WERI-Rb-1 (cell line): ENCODE measurements at places on chromosomes 4 and X.

GRCh38 chr4:57777876-57778275, 667.7 kb upstream of the IGFBP7 start:
- DNase-seq: no peak

DNA sequence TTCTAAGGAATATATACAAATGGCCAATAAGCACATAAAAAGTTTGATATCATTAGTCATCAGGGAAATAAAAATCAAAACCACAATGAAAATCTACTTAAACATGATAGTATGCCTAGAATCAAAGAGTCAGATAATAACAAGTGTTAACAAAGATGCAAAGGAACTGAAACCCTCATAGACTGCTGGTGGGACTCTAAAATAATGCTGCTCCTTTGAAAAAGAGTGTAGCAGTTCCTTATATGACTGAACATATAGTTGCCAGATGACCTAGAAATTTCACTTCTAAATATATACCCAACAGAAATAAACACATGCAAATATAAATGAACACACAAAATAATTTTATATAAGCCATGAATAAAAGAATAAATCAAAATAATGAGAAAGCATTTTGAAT, 205.1 kb upstream of the CTSO start:
- no peak for DNase-seq

GRCh38 chrX:74220277-74220676, 83.7 kb upstream of the ZCCHC13 start:
- DNase-seq: no peak

DNA sequence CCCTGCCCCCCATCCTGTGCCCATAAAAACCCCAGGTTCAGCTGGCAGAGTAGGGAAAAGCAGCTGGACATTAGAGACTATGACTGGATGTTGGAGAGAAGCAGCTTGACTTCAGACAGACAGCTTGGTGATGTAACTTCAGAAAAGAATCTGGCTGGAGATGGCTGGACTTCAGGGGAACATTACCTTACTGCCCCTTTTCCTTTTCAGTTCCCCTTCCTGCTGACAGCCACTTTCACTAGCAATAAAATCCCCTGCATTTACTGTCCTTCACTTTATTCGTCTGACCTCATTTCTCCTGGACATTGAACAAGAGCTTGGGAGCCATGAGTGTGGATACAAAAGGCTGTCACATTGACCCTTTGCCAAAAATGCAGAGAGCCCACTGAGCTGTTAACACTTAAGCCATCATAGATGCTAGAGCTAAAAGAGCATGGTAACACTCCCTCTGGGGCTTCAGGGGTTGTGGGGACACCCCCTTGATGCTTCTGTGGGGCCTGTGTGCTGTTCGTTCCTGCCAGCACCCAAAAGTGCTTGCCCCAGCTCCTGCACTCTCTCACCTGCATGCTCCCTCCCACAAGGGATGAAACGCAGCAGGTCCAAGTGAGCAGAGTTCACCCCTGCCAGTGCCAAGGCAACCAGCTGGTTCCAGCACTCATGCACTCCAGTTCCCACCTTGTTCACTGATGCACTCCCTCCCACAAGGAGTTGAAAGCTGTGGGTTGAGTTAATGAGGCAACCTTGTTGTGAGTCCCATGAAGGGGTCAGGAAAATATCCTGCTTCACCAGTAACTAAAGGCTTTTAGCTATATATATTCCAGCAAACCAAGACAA, 263.8 kb upstream of the NDST3 start:
- DNase-seq: no peak

DNA sequence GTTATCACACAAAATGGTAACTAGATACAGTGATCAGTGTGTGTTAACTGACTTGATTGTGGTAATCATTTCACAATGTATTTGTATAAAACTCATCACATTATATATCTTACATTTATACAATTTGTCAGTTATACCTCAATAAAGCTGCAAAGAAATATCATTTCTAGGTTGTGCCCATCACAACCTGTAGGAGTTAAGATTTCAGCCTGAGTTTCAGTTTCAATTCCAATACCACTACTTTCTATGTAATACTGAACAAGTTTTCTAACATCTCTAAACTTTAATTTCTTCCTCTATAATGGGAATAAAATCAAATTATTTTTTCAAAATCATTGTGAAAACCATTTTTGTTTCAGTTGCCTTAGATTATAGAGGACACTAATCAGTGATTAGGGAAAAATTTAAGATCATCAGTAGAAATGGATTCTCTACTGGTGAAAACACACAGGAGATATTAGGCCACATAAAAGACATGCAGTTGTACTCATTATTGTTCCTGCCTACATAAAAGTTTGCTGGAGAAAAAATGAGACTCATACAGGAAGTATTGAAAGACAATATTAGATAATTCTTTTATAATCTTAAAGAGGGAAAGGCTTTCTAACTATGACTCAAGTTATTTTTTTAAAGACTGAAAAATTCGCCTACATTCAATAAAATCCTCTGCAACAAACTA, 18.4 kb upstream of the TBC1D1 start:
- DNase-seq: no peak

DNA sequence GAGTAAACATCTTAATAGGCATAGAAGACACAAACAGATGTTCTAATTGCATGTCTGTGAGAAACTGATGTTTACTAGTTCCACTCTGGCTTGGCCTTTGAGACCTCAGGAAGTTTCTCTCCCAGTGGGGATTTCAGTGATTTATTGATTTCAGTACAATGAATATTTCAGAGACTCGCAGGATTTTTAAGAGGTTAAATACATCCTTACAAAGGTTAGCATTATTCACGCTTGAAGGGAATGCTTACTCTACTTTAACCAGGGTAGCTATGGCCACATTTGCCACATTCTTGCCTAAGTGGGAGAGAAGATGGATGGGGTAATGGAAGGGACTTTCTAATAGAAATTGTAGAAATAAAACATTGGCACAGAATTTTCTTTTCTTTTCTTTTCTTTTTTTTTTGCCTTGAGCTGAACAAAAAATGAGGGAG, 480.1 kb downstream of the SPRY1 start:
- no peak for DNase-seq

GRCh38 chrX:119539872-119540271, 25.3 kb downstream of the STEEP1 start:
- DNase-seq: no peak

- no peak for DNase-seq
Observed at GRCh38 chr4:16034010-16034748, 49.6 kb downstream of the PROM1 start.

DNA sequence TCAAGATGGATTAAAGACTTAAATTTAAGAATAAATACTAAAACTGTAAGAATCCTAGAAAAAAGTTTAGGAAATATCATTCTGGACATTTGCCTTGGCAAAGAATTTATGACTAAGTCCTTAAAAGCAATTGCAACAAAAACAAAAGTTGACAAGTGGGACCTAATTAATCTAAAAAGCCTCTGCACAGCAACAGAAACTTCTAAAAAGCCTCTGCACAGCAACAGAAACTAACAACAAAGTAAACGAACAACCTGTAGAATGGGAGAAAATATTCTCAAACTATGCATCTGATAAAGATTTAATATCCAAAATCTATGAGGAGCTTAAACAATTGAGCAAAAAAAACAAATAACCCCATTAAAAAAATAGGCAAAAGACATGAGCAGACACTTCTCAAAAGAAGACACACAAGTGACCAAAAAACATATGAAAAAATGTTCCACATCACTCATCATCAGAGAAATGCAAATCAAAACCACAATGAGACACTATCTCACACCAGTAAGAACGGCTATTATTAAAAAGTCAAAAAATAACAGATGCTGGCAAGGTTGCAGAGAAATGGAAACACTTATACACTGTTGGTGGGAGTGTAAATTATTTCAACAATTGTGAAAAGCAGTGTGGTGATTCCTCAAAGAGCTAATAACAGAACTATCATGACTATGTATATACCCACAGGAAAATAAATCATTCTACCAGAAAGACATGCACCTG, 5.5 kb upstream of the OPRPN start:
- DNase-seq: no peak

GRCh38 chrX:41026702-41027078, 58.6 kb upstream of the USP9X start:
- DNase-seq: no peak

DNA sequence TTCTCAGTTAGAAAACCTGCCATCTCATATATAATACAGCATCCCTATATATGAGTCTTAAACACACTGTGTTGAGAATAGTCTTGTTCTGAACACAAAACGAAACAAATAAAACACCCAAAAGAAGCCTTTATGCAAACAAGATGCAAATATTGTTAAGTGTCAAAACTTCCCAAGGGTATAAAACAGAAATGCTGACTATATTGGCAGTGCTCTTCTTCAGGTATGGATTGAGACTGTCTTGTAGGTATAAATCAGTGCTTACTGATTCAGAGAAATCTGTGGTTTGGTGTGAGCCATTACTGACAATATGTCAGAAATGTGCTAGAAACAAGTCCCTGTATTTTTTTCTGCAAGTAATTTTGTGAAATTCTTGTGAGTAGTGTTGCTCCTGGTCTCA, 82.8 kb upstream of the CTSO start:
- DNase-seq: no peak

- no peak for DNase-seq
Observed at GRCh38 chr4:180947425-180947824, 1295.8 kb upstream of the TENM3 start.

GRCh38 chrX:16267431-16267830, 100.2 kb downstream of the MAGEB17 start:
- no peak for DNase-seq

- no peak for DNase-seq
Observed at GRCh38 chr4:47566969-47567368, 81.9 kb downstream of the ATP10D start.

DNA sequence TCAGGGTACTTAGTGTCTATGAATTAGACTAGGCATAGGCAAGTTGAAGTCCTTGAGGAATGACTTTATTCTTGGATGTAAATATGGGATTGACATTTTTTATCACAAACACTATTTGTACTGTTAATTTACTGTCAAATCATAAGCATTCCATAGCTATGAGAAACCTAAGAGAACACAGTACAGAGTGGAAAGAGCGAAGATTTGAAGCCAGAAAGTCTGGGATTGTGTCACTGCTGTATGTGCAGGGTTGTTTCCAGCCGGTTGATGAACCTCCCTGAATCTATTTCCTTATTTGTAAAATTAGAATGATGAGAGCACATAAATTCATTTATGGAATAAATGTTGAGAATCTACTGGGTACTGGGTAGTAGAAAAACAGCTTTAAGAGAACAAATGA, 14.4 kb upstream of the KLHL5 start:
- DNase-seq: no peak

GRCh38 chr4:181991369-181992108, 251.7 kb upstream of the TENM3 start:
- DNase-seq: no peak

DNA sequence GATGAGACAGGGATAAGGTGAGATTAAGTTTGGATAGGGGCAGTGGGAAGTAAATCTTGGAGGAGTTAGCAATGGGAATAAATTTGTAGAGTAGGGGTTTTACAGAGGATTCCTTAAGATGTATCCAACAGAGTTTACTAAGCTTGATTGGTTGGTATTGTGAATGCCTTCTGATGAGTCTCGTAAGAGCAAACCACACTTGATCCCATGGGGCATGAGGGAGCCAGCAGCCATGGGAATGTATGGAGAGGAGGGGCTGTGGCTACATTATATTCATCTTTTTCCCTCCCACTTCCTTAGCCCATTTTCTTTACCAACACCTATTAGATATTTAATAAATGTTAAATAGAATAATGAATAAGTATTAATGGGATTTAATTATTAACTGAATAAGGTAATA, 126.6 kb upstream of the NDST3 start:
- no peak for DNase-seq

DNA sequence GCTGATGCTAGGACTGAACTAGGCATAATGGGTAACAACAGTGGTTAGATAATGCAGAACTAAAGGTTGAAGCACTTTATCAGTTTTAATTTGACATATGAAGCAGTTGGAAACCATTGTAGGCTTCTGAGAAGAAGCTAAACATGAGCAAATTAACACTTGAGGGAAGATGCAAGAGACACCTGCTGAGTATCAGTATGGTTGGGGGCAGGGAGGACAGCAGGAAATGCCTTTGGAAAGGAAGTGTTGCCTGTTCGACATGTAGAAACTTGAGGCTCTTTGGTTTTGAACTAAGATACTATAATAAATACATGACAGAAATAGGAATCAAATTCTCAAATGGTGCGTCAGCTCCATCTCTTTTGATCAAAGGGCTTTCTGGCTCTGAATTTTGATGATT, 115.6 kb downstream of the FHIP1A start:
- DNase-seq: no peak

DNA sequence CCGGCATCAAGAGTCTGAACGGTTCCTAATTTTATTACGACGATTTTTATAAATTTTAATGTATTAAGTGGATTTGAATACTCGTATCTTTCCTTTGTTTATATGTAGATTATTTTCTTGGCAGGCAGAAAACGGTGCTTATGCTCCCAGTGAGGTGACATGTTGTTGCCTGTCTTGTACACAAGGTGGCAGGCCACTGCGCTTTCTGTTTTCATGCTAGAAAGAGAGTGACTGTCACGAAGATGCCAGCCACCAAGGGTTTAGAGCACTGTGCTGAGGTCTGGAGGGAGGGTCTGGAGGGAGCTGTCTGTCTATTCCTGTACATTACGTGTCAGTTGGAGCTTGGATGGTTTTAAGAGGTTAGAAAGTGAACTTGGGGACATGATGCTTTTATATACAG, 87.7 kb downstream of the SHROOM2 start:
- DNase-seq: peak; percentile 69

DNA sequence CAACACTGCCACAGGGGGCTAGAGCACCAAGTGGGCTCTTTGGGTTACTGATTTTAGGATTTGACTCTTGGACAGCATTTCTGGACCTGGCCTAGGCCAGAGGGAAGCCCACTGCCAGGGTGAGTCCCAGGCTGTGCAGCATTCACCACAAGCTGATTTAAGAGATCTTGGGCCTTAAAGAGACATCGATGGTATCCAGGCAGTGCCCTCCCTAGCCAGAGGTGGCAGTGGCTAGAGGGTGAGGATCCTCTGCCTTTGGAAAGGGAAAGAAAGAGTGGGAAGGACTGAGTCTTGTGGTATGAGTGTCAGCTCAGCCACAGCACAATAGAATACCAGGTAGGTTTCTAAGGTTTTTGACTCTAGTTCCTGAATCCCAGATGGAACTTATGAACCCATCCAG, 613.9 kb downstream of the FAT4 start:
- DNase-seq: no peak

GRCh38 chr4:170398218-170398617, 308.5 kb upstream of the AADAT start:
- DNase-seq: no peak
